ENCODE measurements at places on chromosomes 4 and X.

GRCh38 chr4:150136481-150136880 is 58.2 kb downstream of the DCLK2 start:
- DNase-seq = no peak

GRCh38 chrX:34631479-34632220 is 25.4 kb downstream of the TMEM47 start:
- DNase-seq = no peak

- DNase-seq = no peak
Measured at GRCh38 chr4:181991369-181992108, 251.7 kb upstream of the TENM3 start.

- DNase-seq = no peak
Measured at GRCh38 chrX:149010853-149011224, 494.3 kb downstream of the IDS start.

DNA sequence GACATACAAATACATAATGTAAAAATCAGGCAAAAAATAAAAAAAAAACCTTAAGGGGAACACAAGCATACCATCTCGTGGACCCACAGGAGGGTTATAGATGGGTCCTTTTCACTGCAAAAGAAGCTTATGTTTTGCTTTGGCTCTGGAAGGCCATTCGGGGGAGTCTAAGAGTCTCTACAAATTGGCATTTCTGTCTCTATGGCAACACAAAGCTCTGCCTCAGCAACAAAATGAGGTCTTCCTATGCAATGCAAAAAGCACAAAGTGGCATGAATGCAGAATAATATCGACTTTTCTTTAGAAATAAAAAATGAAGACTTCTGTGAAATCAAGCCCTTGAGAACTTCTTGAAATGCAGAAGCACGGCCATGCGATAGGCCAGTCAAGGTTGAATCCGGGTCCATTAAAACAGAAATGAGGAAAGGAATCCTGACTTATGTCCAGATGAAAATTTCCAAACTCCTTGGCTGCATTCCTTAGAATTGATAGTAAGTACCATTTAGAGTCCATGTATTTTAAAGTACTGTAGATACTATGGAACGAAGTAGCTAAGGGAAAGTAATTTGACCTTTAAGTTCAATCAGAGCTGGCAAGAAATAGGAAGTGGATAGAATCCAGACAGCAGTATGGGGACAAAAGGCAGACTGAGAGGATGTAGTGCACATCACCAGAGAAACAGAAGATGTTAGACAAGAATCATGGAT is 63.7 kb upstream of the PDLIM3 start:
- DNase-seq = no peak

DNA sequence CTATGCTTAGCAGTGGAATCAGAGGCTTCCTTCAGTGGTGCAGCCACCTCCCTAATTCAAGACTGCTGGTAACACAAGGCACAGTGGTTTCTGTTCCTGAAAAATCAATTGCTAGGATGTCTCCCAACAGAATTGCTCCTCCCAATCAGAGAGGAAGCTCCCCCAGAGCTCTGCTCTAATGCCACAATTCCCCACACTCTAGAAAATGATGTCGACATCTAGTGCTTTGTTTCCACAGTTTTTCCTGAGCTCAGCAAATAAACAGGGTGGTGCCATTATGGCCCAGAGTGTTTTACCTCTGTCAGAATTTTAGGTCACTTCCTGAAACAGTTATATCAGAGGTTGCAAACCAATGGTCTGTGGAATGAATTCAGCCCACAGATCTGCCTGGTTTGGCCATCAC is 24.7 kb downstream of the TAB3 start:
- DNase-seq = no peak

GRCh38 chrX:43504394-43504793 is 151.7 kb upstream of the MAOA start:
- DNase-seq = no peak

- DNase-seq = no peak
Measured at GRCh38 chr4:18754180-18754579, 732.6 kb upstream of the LCORL start.

DNA sequence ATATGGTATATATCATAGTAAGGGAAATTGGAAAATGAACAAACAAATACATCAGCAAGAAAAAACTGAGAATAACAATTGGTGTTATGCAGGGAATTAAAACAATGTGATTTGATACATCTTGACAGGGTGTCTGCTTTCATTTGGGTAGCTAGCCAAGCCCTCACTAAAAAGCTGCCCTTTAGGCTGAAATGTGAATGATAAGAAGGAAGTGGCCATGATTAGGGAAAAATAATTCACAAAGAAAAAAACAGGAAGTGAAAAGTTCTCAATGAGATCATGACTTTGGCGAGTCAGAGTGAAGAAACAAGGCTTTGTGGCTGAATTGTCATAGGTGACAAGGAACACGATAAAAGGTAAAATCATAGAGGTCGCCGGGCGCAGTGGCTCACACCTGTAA is 675.8 kb upstream of the SLIT2 start:
- no peak for DNase-seq

- DNase-seq = no peak
Measured at GRCh38 chr4:3791910-3792542, 25.8 kb downstream of the ADRA2C start.

GRCh38 chrX:32170481-32170880 is 1040.9 kb downstream of the DMD start:
- no peak for DNase-seq

- no peak for DNase-seq
Measured at GRCh38 chr4:20839957-20840356, 139.7 kb downstream of the PACRGL start.

- no peak for DNase-seq
Measured at GRCh38 chr4:499567-499966, 557 bp downstream of the PIGG start.

DNA sequence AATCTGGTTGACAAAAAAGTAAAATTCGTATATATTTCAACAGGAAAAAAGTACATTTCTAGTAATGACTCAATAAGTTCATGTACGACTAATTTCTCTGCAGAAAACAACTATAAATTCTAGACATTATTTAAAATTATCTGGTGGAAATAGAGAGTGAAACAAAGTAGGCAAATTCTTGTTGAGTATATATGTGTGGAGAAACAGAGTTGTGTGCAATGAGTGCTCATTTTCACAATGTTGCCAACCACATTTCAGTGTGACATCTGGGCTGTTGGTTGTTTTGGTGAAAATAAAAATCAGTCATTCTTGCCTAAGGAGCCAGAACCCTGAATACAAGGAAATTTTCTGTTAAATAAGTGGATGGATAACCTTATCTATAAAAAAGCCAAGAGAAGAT is 372.0 kb upstream of the NDST4 start:
- DNase-seq = no peak

GRCh38 chr4:170127758-170128157 is 38.0 kb upstream of the AADAT start:
- DNase-seq = no peak

DNA sequence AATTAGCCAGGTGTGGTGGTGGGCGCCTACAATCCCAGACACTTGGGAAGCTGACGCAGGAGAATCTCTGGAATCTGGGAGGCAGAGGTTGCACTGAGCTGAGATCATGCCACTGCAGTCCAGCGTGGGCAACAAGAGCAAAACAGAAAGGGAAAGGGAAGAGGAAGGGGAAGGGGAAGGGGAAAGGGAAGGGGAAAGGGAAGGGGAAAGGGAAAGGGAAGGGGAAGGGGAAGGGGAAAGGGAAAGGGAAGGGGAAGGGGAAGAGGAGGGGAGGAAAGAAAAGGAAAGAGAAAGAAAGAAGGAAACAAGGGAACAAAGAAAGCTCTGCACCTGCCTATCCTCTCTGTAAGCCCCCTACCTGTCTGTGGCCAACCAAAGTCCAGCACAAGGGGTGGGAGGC is 35.2 kb downstream of the FAM53A start:
- no peak for DNase-seq

DNA sequence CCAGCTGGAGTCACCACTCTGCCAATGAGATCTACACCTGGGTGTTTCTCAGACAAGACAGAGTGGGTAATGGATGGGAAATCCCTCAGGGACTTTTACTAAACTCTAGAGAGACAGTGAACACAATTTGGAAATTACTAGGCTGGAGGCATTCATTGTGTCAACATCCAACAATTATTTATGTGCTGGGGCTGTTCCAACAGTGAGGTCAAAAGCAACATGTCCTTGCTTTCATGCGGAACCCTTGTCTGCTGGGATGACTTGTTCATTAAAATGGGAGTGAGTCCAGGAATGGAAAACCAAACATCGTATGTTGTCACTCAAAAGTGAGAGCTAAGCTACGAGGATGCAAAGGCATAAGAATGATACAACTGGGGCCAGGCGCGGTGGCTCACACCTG is 54.0 kb downstream of the DRD5 start:
- DNase-seq = no peak

GRCh38 chrX:115561605-115562479 is 868 bp downstream of the PLS3 start:
- DNase-seq = no peak

- no peak for DNase-seq
Measured at GRCh38 chr4:101885574-101885973, 95.0 kb downstream of the BANK1 start.
